ENCODE measurements at places on chromosomes 1 and 21.

GRCh38 chr1:167121375-167122120 is 27.7 kb downstream of the STYXL2 start:
- DNase-seq, result no peak

GRCh38 chr1:107552781-107553180 is 411.9 kb downstream of the NTNG1 start:
- no peak for DNase-seq

DNA sequence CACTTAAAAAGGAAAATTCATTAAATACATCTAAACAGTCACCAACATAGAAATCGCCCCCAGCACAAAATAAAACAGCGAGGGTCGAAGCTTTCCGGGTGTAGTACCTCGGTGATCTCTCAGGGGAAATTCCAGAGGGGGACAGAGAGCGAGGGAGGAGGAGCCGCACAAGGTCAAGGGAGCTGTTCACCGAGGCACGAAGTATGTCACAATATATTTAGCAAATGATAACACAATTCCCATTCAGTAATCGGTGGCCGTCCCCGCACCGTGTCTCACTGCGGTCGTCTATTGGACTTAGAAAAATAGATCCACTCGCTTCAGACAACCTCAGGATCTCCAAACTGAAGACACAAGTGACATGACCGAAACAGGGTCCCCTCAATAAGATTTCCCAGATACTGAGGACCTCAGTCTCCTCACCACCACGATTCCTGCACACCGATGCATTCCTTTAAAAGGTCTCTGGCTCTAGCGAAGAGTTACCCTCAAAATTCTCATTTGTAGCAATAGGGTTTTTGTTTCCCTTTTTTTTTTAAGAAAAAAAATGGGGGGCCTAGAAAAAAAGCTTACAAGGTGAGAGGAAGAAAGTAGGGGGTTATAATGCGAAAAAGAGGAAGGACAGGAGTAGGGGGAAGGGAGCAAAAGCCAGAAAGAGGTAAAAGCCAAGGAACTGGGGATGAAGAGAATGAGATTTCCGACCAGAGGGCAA is 1.1 kb downstream of the LPGAT1 start:
- no peak for DNase-seq

DNA sequence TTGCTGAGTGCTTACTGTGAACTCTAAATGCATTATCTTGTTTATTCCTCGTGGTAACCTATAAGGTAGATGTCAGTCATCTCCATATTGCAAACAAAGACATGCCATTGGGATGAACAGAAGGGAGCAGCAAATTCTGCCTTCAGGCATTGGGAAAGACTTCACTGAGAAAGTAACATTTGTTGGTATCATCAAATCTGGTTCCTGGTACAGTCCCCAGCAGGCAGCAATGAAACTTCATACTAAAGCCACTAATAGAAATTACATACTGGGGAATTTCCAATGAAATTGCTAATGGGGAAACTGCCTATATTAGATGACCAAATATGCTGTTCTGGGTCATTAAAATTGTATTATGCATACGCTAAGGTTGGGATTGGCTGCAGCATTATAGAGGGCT is 47.3 kb upstream of the ST6GALNAC5 start:
- no peak for DNase-seq

DNA sequence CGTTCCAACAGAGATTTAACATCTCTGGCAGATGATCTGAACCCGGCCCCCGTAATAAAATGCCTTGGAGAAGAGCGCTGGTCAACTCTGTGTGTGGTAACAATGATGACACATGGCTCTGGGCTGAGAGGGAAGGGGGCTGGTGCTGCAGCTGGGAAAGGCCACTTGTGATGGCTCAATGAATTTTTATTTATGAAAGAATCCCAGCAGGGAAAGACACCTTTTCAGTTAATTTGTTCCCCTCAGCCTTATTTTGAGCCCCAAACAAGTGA is 59.4 kb downstream of the SYT6 start:
- no peak for DNase-seq

DNA sequence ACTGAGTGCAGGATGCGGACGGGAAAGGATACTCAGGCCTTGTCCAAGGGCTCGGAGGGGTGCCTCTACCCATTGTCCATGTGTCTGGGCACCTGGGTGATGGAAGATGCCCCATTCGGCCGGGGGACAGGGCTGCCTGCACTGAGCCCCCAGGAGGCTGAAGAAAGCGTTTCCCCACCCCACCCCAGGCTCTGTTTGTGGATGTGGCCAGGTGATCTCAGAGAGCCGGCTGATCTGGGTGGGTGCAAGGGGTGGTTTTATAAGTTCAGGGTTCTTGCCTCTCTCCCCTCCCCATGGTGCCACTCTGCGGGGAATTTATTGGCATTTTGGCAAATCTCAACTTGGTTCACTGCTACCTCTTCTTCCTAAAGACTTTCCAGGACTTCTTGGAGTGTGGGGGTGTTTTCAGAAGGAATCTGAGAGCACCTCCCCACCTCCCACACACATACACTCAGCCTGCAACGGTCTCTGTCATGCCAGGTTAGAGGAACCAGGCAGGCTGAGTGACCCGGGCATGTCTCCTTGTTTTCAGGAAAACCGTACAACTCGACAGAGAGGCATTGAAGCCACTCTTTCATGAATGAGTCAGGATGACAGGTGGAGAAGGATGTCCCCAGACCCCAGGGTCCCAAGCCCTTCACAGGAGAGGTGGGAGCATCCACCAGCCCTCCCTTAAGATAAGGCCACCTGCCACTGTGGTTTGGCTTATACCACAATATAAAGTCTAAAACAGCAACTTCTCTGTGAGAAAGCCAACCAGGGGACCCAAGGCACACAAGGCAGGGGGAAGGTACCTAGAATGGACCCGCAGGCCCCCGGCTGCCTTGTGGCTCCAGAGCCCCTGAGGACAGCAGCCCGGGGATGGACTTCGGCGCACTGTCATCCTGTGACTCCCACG is 174.9 kb downstream of the ETS2 start:
- DNase-seq, result no peak

GRCh38 chr1:153678519-153679336 is at the start of gene NPR1:
Gene NPR1 (plus strand): TSS chr1:153678688. CDS start chr1:153679109, 421 bp downstream.
- peak; percentile 50 for DNase-seq

DNA sequence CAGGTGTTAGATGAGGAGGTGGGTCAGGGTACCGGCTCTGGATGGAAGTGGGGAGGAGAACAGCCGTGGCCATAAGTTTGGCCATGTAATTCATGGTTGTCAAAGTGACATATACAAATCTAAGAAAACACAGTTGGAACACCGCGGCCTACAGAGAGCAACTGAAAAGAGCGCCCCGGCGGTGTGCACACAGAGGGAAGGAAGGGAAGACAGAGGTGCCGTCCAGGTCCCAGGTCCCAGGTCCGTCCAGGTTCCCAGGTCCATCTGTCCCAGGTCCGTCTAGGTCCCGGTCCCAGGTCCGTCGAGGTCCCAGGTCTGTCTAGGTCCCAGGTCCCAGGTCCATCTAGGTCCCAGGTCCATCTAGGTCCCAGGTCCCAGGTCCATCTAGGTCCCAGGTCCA is 4.5 kb upstream of the MRPL20 start:
- DNase-seq, result no peak

- DNase-seq, result no peak
These were observed 8.1 kb upstream of the PSRC1 start for GRCh38 chr1:109290998-109291397.

- no peak for DNase-seq
These were observed 41.3 kb upstream of the TNFSF4 start for GRCh38 chr1:173248247-173248940.

DNA sequence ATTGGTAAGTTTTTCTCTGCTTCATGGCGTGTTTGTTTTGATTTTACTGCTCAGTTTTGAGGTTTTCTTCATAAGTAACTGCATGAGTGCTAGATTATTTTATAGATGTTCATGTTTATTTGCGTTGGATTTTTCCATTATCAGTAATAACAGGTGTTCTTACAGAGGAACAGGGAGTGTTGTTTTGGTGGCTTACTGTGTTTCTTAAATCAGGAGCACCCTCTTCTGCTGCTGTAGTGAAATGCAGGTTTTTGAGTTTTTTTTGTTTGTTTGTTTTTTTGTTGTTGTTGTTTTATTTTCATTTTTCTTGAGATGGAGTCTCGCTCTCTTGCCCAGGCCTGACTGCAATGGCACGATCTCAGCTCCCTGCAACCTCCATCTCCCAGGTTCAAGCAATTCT is 32.6 kb downstream of the CTBS start:
- DNase-seq, result no peak

GRCh38 chr1:61797045-61797755 is 54.9 kb downstream of the PATJ start:
- no peak for DNase-seq

DNA sequence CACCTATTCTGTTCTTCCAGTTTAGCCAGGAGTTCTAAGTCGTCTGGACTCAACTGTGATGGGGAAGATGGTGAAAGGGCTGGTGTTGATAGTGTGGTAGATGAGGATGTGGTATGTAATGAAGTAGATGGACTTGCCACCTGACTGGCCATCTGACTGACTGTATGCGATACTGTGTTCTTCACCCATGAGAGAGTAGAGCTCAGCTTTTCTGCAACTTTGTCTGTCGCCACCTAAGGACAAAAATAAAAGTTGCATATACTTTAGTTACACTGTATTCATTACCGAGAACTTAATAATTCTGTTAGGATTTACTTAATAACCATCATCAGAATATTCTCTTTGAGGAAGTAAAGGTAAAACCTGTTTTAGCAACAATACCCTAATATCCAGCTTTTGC is 48.5 kb downstream of the EVI5 start:
- DNase-seq, result peak; percentile 38

- DNase-seq, result no peak
These were observed 8.6 kb upstream of the TCEA3 start for GRCh38 chr1:23433122-23433521.

DNA sequence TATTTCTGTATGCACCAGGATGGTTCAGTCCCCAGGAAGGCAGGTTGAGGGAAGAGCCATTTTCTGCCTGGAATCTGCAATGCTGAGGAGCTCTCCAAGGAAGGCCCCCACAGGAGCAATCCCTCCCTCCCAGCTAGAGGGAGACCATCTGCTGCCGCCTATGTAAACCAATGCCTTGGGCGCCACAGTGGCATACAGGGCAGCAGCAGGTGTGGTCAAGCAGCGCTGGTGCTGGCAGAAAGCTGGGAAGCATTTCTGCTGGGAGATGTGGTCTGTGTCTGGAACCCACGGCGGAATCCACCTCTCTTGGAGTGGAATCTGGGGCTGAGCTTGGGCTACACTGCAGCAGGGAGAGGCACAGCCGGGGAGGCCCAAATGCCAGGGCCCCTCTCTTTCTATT is 283.3 kb downstream of the RRAGC start:
- DNase-seq, result no peak

GRCh38 chr1:14253676-14254075 is 344.8 kb upstream of the KAZN start:
- DNase-seq, result no peak
